ENCODE measurements at places on chromosomes 11 and 22.

DNA sequence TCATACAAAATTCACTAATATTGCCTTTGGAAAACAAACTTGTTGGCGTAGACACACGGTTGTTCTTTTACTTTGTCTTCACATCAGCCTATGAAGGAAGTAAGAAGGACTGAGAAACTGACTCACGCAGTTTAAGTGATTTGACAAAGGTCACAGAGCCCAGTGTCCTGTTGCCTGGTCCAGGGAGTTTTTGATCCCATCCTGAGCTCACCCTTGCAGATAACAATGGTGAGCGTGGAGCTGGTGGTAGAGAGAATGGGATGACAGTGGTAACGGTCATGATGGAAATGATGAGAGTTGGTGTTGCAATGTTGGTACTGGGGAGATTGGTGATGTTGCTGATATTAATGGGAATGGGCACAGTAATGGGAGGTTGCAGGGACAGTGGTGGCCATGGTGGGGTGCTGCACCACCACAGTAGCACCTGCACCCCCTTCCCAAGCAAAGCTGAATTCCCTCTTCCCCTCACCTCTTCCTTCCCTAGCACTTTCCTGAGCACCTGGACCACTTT lies 22.0 kb downstream of the CREB3L1 start:
- DNase-seq = no peak

- DNase-seq = no peak
These were observed 5.0 kb downstream of the PRDX5 start for GRCh38 chr11:64322925-64323260.

DNA sequence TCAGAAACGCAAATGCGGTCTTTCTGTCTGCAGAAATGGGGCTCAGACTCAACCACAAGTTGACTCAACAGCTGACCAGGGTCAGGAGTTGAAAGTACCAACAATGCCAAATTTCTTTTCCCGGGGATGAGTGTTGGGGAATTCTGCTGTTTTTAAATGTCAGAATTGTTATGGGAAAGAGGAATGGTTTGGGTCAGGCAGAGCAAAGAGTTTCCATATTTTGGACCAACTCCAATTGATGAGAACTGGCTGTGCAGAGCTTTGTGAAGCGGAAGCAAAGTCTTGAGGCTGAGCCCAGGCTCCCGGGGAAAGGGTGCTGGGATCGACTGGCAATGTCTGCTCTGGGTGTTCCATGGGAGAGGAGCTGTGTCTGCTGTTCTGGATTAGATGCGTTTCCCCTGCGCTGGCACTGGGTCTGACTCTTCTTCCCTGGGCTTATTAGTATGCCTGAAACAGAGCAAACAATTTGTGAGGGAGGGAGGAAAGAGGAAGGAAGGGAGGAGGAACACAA lies 36.2 kb downstream of the TXN2 start:
- no peak for DNase-seq

- DNase-seq = no peak
These were observed 21.0 kb downstream of the SLC22A12 start for GRCh38 chr11:64611869-64612646.

GRCh38 chr22:35739076-35739930 lies 21.6 kb downstream of the APOL5 start:
- DNase-seq = no peak

GRCh38 chr11:106409222-106409621 lies 331.8 kb downstream of the AASDHPPT start:
- DNase-seq = no peak

DNA sequence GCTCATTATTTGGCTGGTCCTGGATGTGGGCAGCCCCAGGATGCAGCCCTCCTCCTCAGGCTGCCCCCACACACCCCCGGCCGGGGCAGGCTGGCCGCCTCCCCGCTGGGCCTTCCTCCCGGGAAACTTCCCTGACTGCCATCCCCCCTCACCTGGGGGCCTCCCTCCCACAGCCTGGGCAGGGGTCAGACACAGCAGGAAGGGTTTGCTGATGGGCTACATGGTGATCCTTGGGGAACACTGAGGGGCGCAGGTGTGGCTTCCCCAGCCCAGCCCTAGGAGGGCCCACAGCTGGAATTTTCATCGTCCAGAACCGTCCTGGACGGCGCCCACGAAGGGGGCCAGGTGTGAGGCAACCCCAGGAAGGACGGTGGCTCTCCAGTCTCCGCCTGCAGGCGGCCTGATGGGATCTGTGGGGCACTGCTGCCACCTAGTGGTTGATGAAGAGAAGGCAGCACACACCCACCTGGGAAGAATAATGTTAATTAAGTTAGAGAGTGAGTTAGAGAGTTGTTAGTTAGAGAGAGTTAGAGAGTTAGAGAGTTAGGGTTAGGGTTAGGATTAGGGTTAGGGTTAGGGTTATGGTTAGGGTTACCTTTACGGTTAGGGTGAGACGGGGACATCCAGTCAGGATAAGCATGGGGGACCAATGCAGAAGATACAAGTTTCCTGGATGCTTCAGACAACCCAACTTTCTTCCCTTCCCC lies 75.9 kb upstream of the PRR5 start:
- DNase-seq = peak; percentile 33

- DNase-seq = no peak
These were observed 1.3 kb downstream of the CLMP start for GRCh38 chr11:123193742-123194141.

GRCh38 chr22:37068859-37069258 lies 17.3 kb downstream of the KCTD17 start:
- DNase-seq = no peak

Data from anterior cingulate cortex (tissue), 58 donors.